ENCODE measurements at places on chromosomes 1 and 21.

GRCh38 chr21:34552360-34553098, 40.5 kb upstream of the KCNE1 start:
- DNase-seq, result no peak

GRCh38 chr1:114648503-114648902, 21.3 kb downstream of the DENND2C start:
- DNase-seq, result no peak

GRCh38 chr1:12001249-12001917, 17.9 kb upstream of the MIIP start:
- peak; percentile 18 for DNase-seq

- DNase-seq, result no peak
Observed at GRCh38 chr1:215137985-215138384, 55.4 kb downstream of the KCNK2 start.

DNA sequence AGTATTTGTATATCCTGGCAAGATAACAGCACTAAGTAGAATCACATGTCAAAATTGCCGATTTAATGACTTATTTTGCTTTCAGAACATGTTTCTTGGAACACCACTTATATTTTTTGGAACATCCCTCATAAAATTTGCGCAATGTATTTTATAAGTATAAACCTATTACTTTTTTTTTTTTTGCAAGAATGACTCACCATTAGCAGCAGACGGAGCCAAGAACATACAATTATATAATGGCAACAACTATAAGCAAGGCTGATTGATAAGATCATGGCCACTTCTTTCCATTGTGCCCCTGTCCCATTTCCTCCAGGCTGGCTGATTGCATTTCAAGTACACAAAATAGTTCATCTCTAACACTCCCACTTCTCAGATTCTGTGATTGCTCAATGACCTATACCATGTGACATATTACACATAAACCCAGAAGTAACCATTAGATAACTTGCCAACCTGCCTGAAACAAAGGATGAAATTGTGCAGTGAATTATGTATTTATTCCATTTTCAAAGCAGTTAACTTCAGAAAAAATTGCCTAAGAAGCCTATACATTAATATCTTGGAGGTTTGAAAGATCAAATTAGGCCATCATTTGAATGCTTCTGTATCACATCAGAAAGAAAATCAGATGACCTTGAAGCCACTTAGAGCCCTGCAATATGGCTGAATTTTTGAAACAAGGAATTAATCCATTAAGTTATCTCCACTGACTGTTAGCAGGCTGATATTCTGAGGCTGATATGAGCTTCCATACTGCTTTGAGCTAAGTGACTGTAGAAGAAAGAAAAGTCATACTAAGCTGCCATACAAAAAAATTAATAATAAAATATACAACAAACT, 77.8 kb upstream of the PRMT6 start:
- no peak for DNase-seq

- DNase-seq, result no peak
Observed at GRCh38 chr1:109887884-109888283, 22.8 kb upstream of the CSF1 start.

- no peak for DNase-seq
Observed at GRCh38 chr1:30912224-30912623, 3.7 kb upstream of the SDC3 start.

DNA sequence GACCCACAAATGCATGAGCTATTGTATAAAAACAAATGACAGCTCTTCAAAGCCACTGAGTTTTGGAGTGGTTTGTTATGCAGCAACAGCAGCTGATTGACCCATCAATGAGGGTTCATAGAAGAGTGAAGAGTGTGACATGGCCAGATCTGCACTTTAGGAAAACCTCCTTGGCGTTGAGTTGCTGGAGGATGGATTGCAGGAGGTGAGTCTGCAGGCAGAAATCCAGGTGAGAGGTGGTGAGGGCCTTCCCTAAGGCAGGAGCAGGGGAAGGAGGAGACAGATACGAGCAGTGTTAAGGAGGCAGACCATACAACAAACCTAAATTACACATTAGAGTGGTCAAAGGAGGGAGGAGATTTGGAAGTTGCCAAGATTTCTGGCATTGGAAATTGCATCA, 169.3 kb upstream of the CSF3R start:
- DNase-seq, result no peak

DNA sequence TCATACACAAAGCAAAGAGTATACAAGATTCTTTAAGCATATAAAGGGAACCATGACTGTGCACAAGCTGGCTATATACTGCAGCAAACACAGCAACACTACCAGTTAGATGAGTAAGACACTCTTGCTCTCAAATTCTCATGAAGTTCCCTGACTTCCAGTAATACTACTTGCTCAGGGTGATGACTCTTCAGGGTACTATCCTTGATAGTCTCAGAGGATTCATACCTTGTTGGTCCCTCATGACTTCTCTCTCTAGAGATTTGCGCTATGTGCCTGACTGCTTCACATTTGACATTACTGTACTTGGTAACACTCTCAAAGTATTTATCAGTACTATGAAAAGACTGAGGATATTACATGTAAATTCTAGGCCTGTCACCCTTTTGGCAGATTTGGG, 159.8 kb upstream of the ZRANB2 start:
- no peak for DNase-seq

GRCh38 chr1:67281244-67281643, 26.4 kb upstream of the IL12RB2 start:
- DNase-seq, result no peak

DNA sequence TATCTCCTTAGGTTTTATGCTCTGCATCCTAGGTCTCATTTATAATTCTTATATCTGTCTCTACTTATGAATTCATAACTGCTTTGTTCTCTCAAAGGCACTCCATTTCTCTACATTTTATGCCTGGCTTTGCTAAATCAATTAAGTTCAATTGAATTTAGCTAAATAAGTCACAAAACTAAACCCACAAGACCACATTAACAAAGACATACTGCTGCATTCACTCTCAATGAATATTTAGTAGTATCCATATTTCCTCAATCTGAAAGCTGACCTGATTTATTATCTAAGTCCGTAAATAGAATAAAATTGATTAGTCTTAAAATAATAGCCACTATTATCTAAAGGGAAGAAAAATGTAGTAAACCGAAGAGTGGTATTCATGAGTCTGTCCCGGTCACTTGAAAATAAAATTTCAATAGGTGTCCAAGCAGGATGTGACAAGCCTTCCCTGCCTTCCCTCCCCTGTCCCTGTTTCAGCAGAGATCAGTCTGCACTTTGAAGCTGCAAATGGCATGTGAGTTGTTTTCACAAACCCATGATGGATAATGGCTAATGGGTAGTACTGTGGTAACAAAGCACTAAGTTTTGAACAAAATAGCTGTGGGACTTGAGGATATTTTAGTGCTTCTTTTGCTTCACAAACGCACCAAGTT, 295.0 kb upstream of the NCAM2 start:
- no peak for DNase-seq

DNA sequence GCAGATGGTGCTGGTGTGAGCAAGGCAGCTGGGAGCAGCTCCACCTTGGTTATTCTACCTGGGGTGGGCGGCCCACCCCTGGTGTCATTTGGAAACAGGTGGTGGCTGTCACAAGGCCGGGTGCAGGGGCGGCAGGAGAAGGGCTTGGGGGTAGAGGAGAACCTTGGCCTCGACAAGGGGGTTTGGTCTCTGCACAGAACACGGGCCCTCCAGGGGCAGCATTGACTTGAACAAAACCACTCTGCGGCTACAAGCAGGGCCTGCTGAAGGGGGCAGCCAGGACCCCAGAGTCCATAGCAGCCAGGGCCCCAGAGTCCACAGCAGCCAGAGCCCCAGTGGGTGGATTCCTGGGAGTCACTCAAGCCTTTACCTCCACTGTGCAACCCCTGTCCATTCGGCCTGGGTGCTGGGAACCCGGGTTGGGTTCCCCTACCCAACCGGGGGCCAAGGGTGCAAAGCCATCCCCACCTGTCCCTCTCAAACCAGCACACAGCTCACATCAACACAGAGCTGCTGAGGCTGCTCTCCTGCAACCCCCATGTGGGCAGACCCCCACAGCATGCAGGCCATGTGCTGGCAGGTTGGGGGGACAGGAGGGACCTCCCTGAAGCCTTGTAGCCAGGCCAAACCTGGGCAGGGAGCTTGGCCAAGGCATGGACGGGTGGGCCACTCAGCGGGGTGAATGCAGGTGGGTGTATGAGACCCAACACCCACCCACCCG, 7.7 kb downstream of the TRIM11 start:
- DNase-seq, result no peak

DNA sequence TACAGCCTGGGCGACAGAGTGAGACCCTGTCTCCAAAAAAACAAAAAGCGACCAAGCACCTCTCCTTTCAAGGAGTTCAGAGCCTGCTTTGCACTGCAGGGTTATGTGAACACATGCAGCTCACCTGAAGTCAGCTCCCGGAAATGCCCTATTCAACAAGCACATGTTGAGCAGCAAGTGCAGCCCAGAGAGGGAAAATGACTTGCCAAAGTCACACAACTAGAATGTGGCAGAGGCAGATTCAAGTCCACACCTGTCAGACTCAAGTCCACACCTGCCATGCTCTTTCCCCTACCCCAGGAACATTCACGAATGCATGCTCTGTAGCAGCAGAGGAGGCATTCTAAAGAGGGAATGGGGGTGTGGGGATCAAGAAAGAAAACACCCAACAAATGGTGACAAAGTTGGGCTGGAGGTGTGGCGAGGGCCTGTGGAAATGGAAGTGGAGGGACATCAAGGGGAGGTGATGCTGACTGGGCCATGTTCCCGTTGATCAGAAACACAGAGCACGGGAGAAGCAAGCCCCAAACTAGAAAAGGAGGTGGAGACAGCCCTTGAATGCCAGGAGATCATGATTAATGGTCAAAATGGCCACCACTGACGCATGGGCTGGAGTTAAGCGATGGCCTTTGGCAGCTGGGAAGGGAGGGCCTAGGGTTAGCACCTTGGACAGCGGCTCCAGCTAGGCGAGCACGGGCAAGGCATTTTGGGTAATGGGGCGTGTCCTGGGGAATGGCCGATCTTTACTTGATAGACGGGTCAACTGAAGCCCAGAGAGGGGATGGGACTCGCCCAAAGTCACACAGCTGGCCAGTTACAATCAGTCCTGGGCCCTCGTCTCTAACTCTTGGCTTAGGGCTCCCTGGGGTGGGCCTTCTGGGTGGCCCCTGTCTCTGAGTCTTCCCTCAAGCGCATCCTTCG, 21.5 kb downstream of the RAP1GAP start:
- DNase-seq, result no peak

DNA sequence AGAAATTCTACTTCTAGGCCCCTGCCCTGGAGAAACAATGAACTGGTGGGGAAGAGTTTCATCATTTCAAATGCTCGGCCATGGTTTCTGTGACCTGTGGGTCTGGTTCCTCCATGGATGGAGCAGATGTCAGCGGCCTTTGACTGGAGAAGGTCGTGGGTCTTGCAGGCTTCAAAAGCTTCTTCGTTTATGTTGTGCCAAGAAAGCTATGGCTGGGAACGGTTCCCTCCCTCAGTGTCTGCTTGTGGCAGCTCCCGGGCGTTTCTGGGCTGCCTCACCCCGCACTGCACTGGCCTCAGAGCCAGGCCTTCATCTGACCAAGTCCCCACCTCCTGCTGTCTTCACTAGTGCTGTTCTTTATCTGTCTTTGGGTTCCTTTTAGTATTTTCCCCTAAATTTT, 46.4 kb upstream of the POFUT2 start:
- DNase-seq, result no peak

DNA sequence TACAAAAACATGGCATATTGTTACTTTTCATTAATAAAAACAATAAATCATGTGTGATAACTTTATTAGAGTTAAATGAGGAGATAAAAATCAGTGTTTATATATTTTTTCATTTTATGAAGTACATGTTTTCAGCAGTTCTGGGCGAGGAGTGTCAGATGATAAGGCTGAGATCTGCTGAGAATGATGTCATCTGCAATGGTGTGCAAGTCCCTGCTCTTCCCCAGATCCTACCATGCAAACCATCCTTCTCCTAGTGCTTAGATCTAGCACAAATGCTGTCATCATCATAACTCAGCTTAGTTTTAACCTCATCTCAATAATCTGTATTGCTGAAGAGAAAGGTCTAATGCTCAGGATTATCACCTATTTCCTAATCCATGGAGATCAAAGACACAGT, 214.4 kb upstream of the DAB1 start:
- DNase-seq, result no peak

All from CD4-positive, alpha-beta T cell treated with Interleukin-6 at 100 ng/mL for 8 hours (primary cell).